Stimulated activated CD4-positive, alpha-beta T cell treated with anti-CD3 and anti-CD28 coated beads, Interleukin-4, amount 100 ng/mL, for 4 hours (primary cell): ENCODE measurements at places on chromosomes 6 and 20.
A peak's percentile ranks its signal among the peaks of the same experiment; 100 is the strongest.

- DNase-seq: no peak
These were observed 6.6 kb upstream of the ANGPT4 start for GRCh38 chr20:922781-923180.

- DNase-seq: no peak
These were observed 231.2 kb downstream of the PTPRT start for GRCh38 chr20:42958367-42959069.

GRCh38 chr6:7169296-7169721, 61.5 kb downstream of the RREB1 start:
- no peak for DNase-seq

GRCh38 chr20:58518387-58518786, 3.2 kb upstream of the APCDD1L start:
- DNase-seq: no peak

GRCh38 chr6:105880030-105880492, 206.1 kb upstream of the PRDM1 start:
- DNase-seq: peak; percentile 36

GRCh38 chr20:37426106-37426505, 80.2 kb downstream of the SRC start:
- DNase-seq: no peak

DNA sequence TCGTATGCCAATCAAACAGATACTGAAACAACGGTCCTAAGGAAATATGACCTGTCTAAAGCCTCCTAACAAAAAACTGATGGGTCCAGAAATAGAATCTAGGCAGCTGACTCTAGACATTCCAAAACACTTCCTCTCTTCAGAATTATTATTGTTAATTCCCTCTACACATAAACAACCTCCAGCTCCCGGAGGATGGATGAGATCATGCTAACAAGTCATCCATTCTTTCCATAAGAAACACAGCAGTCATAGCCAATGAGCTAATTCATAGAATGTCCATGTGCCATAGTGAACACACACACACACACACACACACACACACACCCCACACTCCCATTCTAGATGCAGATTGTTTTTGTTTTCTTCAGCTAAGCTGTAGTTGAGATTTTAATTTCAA, 44.3 kb downstream of the HDGFL1 start:
- no peak for DNase-seq

GRCh38 chr6:142635130-142635529, 309.8 kb downstream of the HIVEP2 start:
- DNase-seq: no peak

DNA sequence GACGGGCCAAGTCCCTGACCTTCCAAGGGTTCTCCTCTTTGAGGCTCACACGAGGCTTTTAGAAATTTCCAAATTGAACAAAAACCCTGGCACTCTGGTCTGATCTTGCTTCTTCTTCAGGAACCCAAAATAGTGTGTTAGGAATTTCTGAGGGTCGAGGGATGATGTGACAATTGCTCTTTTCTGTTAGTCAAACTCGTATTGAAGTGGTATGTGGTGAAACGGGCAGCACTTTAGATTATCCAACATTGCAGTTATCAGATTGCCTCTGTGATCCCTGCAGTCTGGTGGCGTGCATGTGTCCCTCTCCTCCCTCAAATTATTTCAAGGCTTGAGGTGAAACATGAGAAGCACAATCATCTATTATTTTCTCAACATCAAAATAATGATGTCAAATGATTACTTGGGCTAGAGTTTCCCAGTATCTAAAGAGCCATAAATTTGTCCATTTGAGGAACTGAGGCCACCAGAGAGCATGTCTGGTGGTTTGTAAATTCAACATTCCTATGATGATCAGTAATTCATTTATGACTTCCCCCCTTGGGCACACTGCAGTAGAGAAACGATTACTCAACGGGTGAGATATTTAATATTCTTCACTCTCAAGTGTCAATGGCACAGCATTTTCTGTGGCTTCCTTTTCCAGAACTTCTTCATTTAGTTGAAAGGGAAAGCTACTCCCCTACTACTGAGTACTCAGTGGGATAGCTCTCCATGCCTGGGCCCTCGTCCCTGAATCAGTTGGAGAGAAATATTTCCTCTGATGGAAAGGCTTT, 308.6 kb upstream of the MAP3K7 start:
- DNase-seq: no peak

GRCh38 chr6:34527751-34528670, 28.1 kb downstream of the SPDEF start:
- no peak for DNase-seq

- DNase-seq: no peak
These were observed 207.8 kb downstream of the OTOR start for GRCh38 chr20:16955971-16956370.

DNA sequence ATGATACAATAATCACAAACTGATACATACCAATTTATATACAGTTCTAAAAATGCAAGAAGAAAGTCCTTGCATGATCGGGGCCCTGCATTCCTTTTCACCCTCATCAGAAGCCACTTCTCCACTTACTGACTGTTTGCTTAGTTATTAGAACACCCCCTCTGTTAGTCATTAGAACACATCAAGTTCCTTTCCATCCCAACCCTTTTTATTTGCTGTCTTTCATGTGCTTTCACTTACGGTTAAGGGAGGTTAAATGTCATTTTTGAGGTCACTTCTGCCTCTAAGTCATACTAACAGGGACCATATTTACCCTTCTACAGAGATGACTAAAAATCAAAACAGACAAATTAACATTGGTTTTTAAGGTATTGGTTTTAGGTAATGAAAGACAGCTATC, 149.1 kb downstream of the LMBRD1 start:
- no peak for DNase-seq

GRCh38 chr6:42124223-42124836, 18.1 kb downstream of the C6orf132 start:
- DNase-seq: no peak

GRCh38 chr20:39885975-39886649, 802.9 kb downstream of the MAFB start:
- no peak for DNase-seq

DNA sequence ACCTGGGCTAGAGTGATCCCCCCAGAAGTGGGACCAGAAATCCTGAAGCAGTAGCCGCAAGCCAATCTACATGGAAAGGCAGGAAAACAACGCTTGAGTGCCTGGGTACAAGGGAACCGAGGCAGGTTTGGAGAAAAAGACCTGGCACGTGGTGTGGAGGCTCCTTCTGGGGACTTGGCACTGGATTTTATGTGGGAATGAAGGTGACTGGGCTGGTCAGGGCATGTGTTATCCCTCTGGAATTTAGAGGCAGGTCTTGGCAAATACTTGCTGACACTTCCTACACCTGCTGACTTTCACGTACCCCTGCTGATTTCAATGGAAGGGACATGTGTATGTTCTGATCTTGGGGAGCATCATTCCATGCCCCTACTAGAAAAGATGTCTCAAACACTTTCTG, 25.0 kb upstream of the FAM217A start:
- no peak for DNase-seq

GRCh38 chr6:10621213-10621612, 73.2 kb downstream of the C6orf52 start:
- DNase-seq: no peak

GRCh38 chr6:79004239-79004638, 73.8 kb downstream of the PHIP start:
- no peak for DNase-seq

DNA sequence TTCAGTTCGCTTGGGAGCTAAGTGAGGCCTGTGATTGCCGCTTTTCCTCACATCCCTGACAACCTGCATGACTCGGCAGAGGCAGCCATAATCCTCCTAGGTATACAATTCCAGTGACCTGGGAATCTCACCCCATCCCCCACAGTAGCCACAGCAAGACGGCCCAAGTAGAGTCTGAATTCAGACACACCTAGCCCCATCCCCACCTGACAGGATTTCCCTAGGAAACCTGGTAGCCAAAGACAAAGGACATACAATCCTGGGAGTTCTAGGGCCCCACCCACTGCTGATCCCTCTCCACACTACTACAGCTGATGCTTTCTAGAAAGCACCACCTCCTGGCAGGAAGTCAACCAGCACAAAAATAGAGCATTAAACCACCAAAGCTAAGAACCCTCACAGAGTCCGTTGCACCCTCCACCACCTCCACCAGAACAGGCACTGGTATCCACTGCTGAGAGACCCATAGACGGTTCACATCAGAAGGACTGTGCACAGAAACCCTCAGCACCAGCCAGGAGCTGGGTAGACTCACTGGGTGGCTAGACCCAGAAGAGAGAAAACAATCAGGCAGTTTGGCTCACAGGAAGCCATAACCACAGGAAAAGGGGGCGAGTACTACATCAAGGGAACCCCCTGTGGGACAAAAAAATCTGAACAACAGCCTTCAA, 17.9 kb upstream of the RUNX2 start:
- DNase-seq: peak; percentile 13

- no peak for DNase-seq
These were observed 87.4 kb downstream of the CD24 start for GRCh38 chr6:106886922-106887797.

- DNase-seq: no peak
These were observed 351.2 kb upstream of the RUNX2 start for GRCh38 chr6:44976677-44977641.

DNA sequence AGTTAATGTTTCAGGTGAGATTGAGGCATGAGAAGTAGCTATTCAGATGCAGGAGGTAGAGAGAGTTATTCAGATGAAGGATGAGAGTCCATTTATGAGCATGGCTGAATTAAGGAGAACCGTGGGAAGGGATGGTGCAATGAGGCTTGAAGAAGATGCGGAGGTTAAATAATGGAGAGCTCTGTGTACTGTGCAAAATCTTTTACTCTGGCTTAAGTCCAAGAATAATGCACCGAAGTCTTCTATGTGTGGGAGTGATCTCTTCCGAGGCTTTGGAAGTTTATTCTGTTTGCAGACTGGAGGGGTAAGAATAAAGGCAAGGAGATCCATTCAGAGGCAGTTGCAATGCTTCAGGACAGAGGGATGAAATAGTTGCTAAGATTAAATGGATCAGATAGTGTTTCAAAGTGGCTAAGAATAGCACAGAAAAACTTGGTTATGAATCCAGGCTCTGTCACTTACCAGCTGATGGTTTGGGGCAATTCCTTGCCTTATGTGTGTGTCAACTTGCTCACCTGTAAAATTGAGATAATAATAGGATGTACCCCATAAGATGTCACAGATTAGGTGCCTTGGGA, 467.1 kb downstream of the HDGFL1 start:
- DNase-seq: no peak

DNA sequence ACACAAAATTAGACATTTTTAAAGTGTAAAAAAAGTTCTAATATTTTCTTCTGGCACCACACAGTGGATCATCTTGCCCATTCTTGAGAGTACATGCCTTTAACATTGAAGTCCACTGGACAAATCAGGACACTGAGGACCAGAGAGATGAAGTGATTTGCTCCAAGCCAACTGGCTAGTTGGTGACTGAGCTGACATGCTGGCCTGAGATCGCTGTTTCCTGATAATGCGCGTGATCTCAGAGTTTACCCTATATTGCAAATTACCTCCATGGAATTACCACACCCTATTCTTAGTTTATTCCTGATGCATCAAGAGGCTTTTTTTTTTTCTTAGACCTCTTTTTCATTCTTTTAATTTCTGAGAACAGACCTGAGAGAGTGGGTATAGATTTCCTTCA, 432.8 kb downstream of the CD83 start:
- DNase-seq: no peak

- no peak for DNase-seq
These were observed 1.2 kb upstream of the MYCT1 start for GRCh38 chr6:152696522-152696921.

- no peak for DNase-seq
These were observed 359.8 kb downstream of the ZFAND3 start for GRCh38 chr6:38179300-38179699.

- no peak for DNase-seq
These were observed 106.3 kb upstream of the ZNF217 start for GRCh38 chr20:53699906-53700305.

- DNase-seq: peak; percentile 63
These were observed 14.2 kb downstream of the FIG4 start for GRCh38 chr6:109705258-109705657.

DNA sequence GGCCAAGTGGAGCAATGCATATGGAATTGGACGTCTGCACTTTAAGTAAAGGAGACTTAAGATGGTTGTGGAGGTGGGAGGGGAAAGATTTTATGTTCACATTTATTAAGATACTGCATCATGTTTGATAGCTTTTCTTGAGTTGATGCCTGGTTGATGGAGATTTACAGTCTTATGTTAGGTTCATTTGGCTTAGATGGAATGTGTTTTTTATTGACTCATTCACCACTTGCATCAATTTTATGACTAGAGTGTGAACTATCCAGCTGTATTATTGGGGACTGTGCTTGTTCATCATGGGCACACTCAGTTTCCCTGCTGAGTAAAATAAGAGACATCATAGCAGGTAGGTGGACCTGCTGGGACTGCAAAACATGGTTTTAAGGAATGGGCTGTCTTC, 91.2 kb upstream of the SCP2D1 start:
- no peak for DNase-seq

DNA sequence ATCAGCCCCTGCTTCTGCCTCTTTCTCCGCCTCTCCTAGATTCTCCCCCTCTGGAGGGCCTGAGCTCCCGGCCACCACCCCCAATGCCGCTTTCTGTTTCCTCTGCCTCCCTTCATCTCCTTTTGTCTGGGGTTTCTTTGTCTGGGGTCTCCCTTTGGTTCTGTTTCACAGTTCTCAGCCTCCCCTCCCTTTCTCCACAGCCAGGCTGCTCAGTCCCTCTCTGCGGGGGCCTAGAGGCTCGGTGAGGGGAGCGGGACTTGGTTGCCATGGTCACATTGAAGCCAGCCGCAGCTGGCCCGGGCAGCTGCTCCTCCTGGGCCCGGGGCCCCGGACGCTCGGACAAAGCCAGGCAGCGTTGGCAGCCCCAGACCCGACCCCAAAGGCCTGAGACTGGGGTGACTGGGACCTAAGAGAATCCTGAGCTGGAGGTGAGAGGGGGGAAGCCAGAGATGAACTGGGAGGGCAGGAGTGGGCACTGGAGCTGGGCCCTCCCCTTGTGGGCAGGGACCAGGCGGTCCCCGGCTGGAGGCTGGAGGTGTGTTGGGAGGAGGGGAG, 3.5 kb upstream of the DDR1 start:
- DNase-seq: no peak

DNA sequence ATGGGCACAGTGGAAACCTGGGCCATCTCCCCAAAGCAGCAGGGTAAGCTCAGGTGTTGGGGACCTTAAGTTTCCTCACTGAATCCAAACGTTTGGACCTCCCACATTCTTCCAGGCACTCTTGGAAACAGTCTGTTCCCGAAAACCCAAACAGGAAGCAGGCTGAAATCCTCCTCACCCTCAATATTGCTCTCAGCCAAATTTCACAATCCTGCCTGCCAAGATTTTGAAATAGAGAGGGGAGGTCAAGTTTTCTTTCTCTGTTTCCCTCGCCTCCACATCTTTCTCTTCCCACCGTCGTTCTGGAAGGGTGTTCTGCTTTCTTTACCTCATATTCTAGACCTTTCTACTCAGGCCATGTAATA, 392.0 kb upstream of the SASH1 start:
- DNase-seq: no peak
